Fibroblast of skin of left biceps (primary cell): ENCODE measurements at places on chromosomes 2 and 18.

GRCh38 chr2:216635701-216636550 is 2.7 kb downstream of the IGFBP2 start:
- no peak for DNase-seq

DNA sequence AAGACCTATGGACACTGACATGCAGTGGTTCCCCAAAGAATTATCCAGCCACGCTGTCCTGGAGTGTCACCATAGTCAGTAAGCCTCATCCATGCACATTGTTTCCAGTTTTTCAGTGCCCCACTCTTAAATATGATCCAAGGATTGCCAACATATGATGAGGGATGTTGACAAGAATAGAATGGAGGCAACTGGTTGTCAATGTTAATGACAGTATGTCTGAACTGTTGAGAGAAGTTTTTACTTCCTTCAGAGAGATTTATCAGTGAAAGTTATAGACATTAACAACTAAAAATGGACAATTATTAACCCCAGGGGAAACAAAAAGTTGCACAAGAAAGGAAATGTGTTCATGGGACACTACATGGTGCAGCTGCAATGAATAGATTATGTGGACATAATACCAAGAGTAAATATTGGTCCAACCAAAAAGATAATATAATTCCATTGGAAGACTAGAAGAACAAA is 69.9 kb downstream of the CYP26B1 start:
- no peak for DNase-seq

DNA sequence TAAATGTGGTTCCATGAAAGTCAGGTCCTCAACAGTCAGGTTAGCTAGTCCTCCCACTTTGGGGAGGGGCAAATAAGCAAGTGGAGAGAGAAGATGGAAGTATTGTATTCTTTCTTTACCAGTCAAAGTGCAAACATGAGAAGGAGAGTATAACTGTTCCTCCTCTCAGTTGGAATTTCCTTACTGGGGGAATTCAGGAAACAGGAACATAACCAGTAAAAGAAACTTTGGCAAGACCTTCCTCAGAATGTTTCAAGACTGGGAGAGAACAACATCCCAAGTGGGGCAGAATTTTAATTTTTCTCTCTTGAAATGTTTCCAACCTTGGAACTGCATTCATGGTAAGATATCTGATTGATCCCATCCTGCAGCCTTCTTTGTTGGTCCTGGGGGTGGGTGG is 552.4 kb upstream of the TNP1 start:
- no peak for DNase-seq

DNA sequence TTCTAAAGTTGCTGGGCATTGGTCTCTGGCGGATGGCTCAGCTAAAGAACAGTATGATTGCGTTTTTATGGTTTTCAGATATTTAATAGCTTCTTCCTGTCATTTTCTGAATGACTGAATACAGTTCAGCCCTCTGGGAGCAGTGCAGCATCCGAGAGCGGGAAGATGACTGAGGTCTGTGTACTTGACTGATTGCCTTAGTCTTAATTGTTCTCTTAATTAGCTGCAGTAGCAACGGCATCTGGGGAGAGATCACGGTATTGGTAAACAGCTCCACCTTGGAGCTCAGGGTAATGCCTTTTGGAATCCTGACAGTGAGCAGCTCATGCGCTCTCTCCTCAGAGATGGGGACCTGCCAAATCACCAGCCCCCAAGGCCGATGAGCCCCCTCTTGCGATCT is 481.4 kb upstream of the SPRED2 start:
- no peak for DNase-seq

DNA sequence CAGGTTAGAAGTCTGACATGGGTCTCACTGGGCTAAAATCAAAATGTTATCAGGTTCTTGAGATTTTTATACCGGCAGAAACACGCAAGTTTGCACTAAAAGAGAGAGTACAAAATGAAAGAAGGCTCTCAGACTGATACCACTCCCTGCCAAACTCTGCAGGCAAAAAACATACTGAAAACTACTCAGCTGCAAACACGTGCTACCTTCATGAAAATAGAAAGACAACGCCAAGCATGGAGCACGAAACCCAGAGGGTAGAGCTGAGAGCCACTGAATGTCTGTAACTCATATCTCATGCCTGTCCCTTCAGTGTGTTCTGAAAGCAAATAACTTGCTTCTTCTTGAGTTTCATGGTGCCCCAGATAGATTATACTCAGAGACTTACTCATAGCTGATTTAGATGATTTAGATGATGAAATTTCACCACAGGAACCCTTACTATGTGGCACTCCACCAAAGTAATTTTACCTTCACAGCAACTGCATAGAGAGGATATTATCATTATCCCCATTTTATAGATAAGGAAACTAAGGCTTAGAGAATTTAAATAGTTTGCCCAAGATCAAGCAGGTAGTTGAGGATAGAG is 313.0 kb upstream of the SLC39A10 start:
- DNase-seq: no peak

DNA sequence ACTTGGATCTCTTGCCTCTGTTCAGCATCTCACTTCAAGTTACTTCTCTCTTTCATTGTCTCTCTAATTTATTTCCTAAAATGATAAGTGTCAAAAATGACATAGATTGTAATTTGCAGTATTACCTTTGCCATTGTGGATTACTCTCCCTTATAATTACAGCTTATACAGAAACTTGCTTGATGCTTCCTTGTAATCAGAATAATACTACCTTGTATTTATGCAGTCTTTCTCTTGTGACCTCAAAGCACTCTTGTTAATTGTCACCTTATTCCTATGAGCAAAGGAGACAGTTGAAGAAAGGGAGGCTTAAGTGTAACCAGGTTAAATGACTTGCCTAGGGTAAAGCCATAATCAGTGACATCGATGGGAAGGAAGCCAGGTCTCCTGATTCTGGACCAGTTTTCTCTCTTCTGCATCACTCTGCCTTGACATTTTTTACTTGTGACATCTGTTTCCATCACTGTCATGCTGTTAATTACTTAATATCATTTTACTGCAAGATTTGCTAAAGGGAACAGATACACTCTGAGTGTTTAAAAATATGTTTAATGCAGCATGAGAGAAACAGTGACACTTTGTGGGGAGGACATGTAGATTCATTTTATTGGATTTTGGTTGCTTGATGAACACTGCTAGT is 388.6 kb downstream of the PARD3B start:
- no peak for DNase-seq

- no peak for DNase-seq
Measured at GRCh38 chr2:26080356-26080755, 46.5 kb downstream of the RAB10 start.

GRCh38 chr18:62372156-62372555 is 47.0 kb downstream of the TNFRSF11A start:
- no peak for DNase-seq

DNA sequence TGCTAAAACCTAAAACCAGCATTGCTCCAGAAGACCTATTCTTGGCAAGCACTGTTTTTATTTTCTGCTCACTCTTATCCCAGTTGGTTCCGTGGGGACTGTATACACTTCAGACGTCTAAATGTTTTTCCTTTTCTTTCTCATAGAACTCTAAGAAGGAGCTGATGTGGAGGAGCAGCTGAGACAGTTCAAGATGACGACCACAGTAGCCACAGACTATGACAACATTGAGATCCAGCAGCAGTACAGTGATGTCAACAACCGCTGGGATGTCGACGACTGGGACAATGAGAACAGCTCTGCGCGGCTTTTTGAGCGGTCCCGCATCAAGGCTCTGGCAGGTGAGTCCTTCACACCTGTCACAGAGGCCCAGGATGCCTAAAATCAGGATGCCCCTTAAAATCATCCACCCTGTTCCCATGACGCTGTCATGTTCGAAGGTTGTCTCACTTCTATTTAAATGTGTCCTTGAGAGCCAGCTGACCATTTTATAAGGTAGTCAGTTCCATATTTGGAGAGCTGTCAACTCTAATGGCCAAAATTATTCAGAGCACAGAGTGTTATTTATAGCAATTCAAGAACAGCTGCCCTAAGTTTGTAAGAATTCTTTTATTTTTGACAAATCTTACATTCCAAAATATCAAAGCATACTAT is 70.2 kb downstream of the SPTBN1 start:
- no peak for DNase-seq

- no peak for DNase-seq
Measured at GRCh38 chr2:44545005-44545404, 183.3 kb downstream of the CAMKMT start.

GRCh38 chr2:144505245-144505831 is 14.6 kb downstream of the ZEB2 start:
- DNase-seq: no peak

GRCh38 chr2:204492417-204492816 is 52.9 kb upstream of the PARD3B start:
- no peak for DNase-seq

GRCh38 chr2:12282780-12283695 is 433.7 kb upstream of the TRIB2 start:
- no peak for DNase-seq

DNA sequence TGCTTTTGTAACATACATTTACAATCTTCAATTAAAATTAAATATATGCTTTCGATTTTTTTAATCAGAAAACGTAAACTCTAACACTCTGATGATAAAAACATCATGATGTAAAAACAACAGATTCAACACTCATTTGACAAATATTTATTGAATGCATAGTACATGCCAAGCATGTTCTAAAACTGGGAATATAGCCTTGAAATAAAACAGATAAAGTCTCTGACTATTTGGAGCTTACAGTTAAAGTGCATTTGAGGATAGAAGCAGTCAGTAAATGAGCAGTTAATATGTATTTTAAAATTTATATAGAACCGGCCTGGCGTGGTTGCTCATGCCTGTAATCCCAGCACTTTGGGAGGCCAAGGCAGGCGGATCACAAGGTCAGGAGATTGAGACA is 47.8 kb downstream of the TMX3 start:
- no peak for DNase-seq

- DNase-seq: no peak
Measured at GRCh38 chr2:56185582-56186046, 1.8 kb downstream of the CCDC85A start.

- DNase-seq: no peak
Measured at GRCh38 chr2:101152272-101153076, 1.3 kb upstream of the TBC1D8 start.

- DNase-seq: no peak
Measured at GRCh38 chr2:39464864-39465263, 27.8 kb upstream of the MAP4K3 start.

DNA sequence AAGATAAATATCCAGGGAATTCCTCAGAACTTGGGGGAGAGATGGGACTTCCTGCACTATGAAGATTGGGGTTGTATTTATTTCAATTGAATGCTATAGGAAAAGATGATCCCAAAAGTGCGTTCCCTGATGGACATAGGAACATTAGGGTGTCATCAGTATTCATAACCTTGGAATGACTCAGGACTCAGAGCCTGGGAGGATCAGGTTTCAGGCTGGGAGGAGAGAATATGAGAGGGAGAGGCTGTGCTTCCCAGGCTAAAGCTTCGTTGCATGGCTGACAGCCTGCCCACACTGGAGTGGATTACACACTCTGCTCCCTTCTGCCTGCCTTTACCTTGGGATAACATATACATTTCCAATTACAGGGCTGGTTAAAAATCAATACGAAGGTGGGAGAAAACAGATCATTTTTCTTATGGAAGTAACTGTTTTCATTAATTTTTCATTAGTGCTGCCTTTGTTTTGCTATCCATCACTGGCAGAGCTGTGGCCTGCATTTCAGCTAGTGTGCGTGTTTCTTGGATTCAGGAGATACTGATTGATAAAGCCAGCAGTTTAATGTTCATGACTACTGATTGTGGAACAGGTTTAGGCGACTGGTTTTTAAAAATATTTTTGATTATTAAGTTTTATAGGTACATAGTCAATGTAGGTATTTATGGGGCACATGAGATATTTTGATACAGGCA is 118.7 kb downstream of the KCTD1 start:
- DNase-seq: peak; percentile 49

DNA sequence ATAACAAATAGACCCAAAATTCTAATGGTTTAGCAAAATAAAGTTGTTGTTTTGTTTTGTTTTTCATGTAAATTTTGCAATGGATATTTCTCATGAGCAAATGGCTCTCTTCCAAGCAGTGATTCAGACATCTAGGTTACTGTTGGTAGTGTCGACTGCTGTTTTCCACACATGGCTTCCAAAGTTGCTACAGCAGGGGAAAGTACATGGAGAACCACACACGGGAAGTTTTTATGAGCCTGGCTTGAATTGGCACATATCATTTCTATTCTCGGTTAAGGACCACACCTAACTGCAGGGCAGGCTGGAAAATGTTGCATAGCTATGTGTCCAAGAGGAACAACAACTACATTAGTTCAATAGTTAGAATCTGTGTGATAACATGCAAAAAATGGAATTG is 262.1 kb downstream of the GALNT13 start:
- DNase-seq: no peak

DNA sequence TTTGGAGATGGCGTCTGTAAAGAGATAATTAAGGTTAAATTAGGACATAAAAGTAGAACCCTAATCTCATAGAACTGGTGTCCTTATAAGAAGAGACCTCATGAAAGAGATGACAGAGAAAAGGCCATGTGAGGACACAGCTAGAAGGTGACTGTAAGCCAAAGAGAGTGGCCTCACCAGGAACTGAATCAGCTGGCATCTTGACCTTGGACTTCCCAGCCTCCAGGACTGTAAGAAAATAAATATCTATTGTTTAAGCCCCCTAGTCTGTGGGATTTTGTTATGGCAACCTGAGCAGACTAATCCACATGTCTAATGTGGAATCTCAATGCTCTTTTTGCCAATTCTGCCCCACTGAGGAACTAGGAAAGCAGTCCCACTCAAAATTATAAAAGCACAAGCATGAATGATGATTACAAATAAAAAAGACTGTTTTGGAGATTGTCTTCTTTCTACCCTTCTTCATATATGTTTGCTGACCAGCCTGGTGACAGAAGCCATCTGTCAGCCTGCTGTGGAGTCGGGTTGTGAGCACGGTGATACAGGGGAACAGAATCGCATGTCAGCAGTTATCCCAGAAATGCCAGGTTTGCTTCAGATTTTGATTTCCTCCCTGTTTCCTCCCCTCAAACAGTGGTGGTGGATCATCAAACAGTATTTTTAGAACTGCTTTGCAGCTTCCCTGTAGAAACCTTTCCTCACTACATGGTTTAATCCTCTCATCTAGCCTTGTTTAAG is 54.2 kb downstream of the INPP4A start:
- no peak for DNase-seq

DNA sequence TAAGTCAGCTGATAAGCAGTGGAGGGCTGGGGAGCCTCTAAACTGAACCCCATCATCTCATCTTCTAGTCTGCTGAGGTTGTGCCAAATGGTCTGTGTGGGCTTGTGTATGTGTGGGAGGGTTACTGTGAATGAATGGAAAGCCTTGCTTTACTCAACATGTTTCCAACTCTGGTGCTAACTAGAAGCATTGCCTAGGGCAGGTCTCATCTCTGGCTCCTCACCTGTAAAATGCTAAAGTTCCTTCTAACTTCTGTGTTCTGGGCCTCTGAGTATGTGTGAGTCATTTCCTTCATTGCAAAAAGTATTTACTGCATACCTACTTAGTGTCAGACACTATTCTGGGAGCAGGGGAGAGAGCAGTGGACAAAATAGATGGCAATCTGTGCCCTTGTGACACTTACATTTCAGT is 1.3 kb downstream of the LIPG start:
- no peak for DNase-seq

- no peak for DNase-seq
Measured at GRCh38 chr18:58896734-58897508, 32.2 kb downstream of the ZNF532 start.

GRCh38 chr2:29233428-29233827 is 118.2 kb downstream of the CLIP4 start:
- DNase-seq: no peak
